ENCODE measurements at places on chromosomes 7 and 10.
A peak's percentile ranks its signal among the peaks of the same experiment; 100 is the strongest.

- no peak for DNase-seq
These were observed 36.3 kb downstream of the POT1 start for GRCh38 chr7:124893140-124893827.

GRCh38 chr10:16297642-16298041, 139.2 kb upstream of the PTER start:
- DNase-seq, result peak; percentile 8

- no peak for DNase-seq
These were observed 15.3 kb downstream of the LIPA start for GRCh38 chr10:89236226-89236797.

DNA sequence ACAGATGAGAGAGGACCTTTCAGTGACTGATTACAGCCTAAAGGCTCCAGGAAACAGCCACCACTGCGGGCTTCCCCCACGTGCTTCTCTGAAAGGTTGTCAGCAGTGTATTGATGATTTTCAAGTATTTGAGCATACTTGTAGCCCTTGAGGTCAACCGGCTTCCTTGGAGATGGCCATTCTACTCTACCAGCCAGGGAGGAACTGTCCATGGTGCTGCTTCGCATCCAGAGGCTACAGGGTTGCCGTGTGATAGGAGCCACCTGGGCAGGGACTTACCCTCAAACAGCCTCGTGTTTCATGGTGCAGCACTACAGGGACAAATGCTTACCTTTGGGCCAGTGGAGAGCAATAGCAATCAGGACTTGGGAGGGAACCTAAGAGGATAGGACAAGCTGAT, 179.5 kb downstream of the DPP6 start:
- DNase-seq, result peak; percentile 78

GRCh38 chr7:40008223-40008815, 58.3 kb downstream of the CDK13 start:
- no peak for DNase-seq

DNA sequence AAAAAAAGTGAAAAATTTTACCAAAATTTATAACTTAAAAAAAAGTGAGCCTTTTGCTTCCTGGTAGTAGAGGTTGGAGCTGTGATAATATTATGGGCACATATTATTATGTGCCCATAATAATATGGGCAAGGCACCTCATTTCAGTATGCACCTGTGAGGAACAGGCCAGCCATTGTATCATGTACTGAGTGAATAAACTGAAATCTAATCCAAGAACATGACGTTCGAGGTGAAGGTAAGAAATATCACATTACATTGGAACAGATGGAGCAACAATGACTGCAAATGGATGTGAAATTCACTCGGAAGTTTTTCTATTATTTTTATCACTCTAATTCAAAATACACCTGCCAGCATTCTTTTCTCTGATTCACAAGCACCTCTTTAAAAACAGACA, 216.0 kb downstream of the KLF6 start:
- peak; percentile 19 for DNase-seq

- no peak for DNase-seq
These were observed 43.0 kb upstream of the COL1A2 start for GRCh38 chr7:94351703-94352102.

GRCh38 chr7:16636555-16637101, 8.9 kb downstream of the ANKMY2 start:
- DNase-seq, result no peak

- DNase-seq, result no peak
These were observed 50.1 kb downstream of the SFTPD start for GRCh38 chr10:79898597-79899325.

DNA sequence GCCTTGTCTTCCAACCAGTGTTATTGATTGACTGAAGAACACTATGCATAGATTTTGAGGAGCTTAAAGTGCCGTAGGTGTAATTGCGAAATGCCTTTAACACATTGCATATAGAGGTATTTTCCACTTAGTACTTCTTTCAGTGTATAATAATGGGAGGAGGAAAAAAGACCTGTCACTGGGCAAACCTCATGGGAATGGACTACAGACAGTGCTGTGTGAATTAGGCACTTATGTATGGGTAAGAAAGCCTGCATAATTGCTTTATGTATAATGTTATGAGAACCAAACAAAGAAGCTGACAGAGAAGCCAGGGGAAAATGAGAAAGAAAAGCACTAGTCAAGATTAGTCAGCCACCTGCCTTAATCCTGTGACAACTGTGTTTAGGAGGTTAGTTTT, 12.4 kb upstream of the SCRN1 start:
- DNase-seq, result no peak

DNA sequence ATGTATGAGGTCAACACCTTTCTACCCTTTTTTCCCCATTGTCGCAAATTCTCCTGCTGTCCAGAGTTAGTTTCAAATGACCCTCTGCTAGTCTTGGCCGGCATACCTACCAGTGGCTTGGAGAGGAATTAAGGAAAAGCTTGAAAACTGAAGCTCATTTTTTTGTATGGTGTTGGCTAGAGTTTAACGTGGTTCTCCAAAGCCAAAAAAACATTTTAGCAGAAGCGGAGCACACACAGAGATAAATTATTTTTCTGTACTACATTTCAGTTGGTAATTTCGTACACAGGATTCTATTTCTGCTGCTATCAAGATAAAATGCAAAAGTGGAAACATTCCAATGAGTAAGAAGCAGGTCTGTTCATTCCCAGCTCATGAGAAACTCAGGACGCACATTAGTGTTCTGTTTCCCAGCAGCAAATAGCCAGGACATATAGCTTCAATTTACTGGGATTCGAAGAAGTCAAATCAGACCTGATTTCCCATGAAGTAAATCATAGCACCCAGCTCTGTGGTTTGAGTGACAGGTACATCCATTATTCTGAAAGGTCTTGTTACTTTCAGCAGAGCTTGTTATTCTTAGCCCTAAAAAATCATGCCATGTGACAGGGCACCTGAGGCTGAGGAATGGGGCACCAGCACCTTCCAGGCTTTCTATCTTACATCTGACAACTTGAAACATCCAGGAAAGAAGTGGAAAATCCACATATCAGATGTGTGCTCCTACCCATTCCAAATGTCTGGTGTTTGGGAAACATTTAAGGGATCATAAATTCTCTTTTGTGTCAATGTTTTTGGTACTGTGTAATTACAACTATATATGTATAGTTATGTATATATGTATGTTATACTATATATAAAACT, 215.9 kb upstream of the C7orf33 start:
- DNase-seq, result peak; percentile 37

GRCh38 chr10:7405637-7406036, 5.2 kb downstream of the SFMBT2 start:
- no peak for DNase-seq

DNA sequence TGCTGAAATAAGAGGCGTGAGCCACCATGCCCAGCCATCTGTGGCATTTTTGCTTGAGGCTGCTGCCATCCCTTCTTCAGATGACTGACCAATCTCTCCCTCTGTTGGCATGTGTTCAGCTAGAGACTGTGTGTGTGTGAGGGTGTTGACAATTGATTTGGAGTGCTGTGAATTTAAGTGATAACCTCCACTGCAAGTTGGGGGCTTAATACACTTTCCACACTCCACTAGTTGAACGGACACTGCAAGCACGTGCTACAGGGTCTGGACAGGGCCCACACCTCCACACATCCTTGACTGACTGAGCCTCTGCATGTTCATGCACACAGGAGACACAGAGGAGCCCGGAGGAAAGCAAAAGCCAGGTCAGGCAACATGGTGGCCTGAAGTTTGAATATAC, 51.3 kb downstream of the BRAF start:
- DNase-seq, result no peak

- DNase-seq, result no peak
These were observed 47.8 kb upstream of the CALCR start for GRCh38 chr7:93622036-93623033.

DNA sequence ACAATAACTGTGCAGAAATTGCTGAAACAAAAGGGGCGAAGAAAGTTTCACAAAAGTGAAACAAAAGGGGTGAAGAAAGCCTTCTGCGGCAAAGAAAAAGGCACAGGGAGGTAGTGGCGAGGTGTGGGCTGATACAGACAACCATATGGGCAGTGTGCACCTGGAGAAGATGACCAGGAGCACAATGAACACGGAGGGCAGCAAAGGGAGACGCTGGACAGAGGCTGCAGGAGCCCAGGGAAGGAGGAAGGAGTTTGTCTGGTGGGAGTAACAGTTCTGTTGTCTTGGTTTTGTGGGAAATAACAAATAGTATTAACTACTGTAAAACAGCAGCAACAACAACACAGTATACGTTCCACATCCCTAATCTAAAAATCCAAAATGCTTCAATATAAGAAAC, 42.4 kb downstream of the ESYT2 start:
- no peak for DNase-seq

- no peak for DNase-seq
These were observed 11.4 kb downstream of the SHTN1 start for GRCh38 chr10:116993610-116994009.

- DNase-seq, result no peak
These were observed 42.4 kb downstream of the COL17A1 start for GRCh38 chr10:104043185-104043830.

DNA sequence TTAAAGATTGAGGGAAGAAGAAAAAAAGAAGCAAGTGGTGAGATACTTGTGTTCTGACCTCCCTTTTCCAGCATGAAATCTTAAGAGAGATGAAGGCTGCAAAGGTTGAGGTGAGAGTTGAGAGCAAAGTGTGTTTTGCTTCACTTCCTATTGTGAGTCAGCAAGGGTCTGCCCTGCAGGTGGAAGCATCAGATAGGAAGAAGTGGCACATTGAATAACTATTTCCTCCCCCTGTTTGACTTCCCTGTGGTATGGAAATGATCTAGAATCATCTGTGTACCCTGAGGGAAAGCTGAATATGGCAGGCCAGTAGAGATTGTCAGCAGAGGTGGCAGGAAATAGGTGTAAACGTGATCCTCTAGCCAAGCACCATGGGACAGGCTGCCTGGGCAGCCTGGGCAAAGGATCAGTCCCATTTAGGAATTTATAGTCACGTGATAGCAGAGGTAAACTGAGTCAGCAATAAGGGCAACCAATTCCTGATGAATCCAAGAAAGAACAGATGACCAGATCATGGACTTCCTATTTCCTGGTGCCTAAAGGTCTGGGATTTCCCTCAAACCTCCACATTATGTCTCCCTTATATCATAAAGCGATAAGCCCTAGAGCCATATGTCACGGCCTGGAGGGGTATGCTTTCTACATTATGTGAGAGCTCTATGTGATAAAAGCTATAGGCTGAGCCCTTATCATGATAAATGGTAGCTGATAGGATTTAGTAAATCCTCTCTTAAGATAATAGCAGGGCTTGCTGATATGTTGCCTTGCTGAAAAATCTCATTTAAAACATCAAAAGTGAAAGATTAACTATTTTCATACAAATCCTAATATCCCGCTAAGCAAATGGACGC, 287.0 kb downstream of the MDFIC start:
- no peak for DNase-seq

- no peak for DNase-seq
These were observed 52.8 kb downstream of the ARHGAP22 start for GRCh38 chr10:48551861-48552591.

DNA sequence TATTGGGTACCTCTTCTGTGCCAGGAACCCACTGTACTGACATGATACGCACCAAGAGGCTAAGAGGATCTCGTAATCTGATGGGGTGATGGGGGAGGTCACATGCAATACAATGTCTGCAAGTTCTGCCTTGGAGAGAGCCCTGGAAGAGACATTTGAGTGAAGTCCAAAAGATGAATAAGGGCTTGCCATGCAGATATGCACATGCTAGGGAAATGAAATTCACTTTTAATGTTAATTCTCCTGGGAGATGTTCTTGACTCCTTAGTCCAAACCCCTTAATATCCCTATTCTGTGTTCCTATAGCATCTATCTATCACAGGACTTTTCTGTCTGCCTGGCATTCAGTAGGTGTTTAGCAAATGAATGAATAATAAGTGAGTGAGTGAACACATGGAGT, 54.0 kb upstream of the GLCCI1 start:
- no peak for DNase-seq

DNA sequence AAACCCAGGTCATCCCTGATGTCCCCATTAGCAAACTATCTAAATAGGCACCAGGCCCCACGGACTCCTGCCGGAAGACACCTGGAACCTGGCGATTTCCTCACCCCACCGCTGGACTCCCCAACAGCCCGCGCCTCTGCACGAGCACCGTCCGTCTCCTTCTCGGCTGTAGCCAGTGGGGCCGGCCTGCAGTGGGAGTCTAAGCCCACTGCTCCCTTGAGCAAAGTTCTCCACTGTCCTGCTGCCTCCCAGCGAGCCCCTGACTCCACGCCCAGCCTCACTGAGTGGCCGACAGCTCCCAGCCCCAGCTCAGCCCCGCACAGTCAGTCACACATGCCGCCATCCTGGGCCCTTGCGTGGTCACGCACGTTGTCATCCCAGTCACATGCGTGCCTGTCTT, 211.3 kb upstream of the PPP2R2D start:
- no peak for DNase-seq

GRCh38 chr7:65731129-65731528, 141.7 kb upstream of the VKORC1L1 start:
- DNase-seq, result no peak

GRCh38 chr7:155803418-155804376, 8.6 kb downstream of the SHH start:
- no peak for DNase-seq

- DNase-seq, result no peak
These were observed 6.8 kb downstream of the MYO1G start for GRCh38 chr7:44971902-44972441.

DNA sequence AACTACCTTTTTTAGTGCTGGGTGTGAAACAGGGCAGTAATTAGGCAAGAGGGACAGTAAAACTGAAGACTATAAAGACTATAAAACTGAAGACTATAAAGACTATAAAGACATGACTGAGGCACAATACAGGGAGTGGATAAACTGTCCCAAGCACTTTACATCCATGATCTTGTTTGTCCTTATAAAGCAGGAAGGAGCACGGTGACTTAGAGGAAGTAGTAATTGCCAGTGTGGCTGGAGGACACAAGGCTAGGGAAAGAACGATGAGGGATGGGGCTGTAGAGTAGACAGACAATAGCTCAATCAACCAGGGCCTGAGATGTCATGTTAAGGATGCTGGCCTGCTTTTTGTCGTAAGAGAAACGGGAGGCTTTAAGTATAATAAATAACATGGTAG, 26.0 kb downstream of the DNAJC12 start:
- no peak for DNase-seq

DNA sequence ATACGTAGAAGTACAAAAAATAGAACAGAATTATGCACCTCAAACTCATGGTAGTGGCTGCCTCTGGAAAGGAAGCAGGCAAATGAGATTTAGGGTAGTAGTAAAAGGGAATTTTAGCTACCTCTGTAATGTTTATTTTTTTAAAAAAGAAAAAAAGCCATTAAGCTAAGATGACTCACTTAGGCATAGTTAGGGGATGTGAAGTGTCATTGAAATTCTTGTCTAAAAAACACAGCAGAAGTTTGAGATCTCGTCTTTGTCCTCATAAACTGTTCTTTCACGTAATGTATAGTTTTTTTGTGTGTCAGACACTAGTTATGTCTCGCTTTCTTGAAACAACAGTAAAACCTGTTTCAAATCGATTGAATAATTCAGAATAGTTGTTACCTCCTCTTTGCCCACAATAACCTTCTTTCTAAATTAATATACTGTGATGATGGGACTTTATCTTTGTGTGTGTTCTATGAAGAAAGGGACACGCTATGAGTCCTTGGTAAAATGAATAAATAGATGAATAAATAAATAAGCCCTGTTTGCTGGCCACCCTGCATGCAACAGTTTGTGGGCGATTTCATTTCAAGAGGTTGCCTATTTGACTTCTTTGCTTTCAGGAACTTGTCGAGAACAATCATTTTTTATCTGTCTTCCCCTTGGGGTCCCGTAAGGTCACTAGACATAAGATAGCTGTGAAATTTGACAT, 14.5 kb upstream of the FBXW4 start:
- no peak for DNase-seq
